ENCODE measurements at places on chromosomes 4 and X. TPM values are rescaled to one million over a fixed set of nuclear protein-coding genes. Genes with fewer than 3 reads are reported as not detected.

DNA sequence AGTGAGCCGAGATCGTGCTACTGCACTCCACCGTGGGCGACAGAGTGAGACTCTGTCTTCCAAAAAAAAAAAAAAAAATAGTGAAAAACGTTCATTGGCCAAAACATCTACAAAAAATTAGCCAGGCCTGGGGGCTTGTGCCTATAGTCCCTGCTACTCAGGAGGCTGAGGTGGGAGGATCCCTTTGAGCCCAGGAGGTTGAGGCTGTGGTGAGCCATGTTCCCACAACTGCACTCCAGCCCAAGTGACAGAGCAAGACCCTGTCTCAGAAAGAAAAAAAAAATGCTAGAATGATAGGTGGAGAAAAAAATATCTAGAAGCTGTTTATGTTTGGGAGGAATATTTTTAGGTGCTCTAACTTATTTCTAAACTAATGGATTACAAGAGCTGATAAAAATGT lies 14.9 kb downstream of the SPRY1 start:
- peaks cover 22% of the 10 kb centered on the region for H3K4me1 ChIP-seq
- no peak for DNase-seq
- H3K27me3 ChIP-seq, result no peaks in the 10 kb centered on the region
- H3K4me3 ChIP-seq, result no peak overlapping the region

DNA sequence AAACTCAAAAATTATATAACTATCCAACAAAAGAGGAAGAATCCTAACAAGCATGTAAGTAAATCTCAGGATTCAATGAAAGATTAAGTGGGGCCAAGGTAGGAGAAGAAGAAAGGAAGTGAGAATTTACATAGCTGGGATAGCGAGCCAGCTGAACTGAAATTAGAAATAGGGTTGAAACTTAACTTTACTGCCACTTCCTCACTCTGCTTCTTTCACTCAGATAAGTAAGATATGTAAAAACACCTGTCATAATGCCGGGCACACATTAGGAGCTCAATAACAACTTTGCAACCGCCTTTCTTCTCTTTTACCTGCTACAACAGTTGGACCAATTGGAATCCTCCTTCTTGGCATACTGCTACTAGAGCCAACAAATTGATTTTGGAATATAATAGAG lies 129.4 kb downstream of the CNKSR2 start:
- H3K4me1 ChIP-seq, result peaks cover 5% of the 10 kb centered on the region
- H3K36me3 ChIP-seq, result no peaks in the 10 kb centered on the region
- no peak overlapping the region for H3K4me3 ChIP-seq
- no peaks in the 10 kb centered on the region for H3K27me3 ChIP-seq
- peak; percentile 5 for DNase-seq

GRCh38 chr4:36187723-36188333 lies 56.5 kb downstream of the ARAP2 start:
- no peak overlapping the region for H3K4me3 ChIP-seq
- DNase-seq, result no peak
- no peak overlapping the region for H3K27ac ChIP-seq
- H3K36me3 ChIP-seq, result peaks cover 1% of the 10 kb centered on the region
- no peaks in the 10 kb centered on the region for H3K27me3 ChIP-seq

- no peak overlapping the region for H3K27ac ChIP-seq
- H3K4me3 ChIP-seq, result no peak overlapping the region
- H3K27me3 ChIP-seq, result no peaks in the 10 kb centered on the region
- DNase-seq, result no peak
- H3K36me3 ChIP-seq, result no peaks in the 10 kb centered on the region
Measured at GRCh38 chrX:106670631-106671030, 55.9 kb upstream of the RNF128 start.

- no peaks in the 10 kb centered on the region for H3K4me1 ChIP-seq
- H3K27me3 ChIP-seq, result no peaks in the 10 kb centered on the region
- H3K4me3 ChIP-seq, result no peak overlapping the region
Measured at GRCh38 chr4:65502131-65502701, 168.1 kb downstream of the EPHA5 start.

GRCh38 chr4:124708517-124709300 lies 3.8 kb downstream of the ANKRD50 start:
- H3K36me3 ChIP-seq, result no peaks in the 10 kb centered on the region
- DNase-seq, result no peak
- H3K27ac ChIP-seq, result no peak overlapping the region
- H3K4me1 ChIP-seq, result peaks cover 15% of the 10 kb centered on the region
- H3K27me3 ChIP-seq, result no peaks in the 10 kb centered on the region

GRCh38 chrX:69387567-69388487 lies 116.3 kb upstream of the NALF2 start:
- DNase-seq, result peak; percentile 22
- no peak overlapping the region for H3K27ac ChIP-seq
- no peaks in the 10 kb centered on the region for H3K27me3 ChIP-seq
- no peaks in the 10 kb centered on the region for H3K4me1 ChIP-seq

The SRPX2 gene
- total RNA-seq, result not detected

The PRR32 gene
- not detected for total RNA-seq

The TSC22D3 gene
- 435 TPM for total RNA-seq

The HS3ST1 gene
- 5.4 TPM for total RNA-seq
